ENCODE measurements at places on chromosomes 16 and 17.

DNA sequence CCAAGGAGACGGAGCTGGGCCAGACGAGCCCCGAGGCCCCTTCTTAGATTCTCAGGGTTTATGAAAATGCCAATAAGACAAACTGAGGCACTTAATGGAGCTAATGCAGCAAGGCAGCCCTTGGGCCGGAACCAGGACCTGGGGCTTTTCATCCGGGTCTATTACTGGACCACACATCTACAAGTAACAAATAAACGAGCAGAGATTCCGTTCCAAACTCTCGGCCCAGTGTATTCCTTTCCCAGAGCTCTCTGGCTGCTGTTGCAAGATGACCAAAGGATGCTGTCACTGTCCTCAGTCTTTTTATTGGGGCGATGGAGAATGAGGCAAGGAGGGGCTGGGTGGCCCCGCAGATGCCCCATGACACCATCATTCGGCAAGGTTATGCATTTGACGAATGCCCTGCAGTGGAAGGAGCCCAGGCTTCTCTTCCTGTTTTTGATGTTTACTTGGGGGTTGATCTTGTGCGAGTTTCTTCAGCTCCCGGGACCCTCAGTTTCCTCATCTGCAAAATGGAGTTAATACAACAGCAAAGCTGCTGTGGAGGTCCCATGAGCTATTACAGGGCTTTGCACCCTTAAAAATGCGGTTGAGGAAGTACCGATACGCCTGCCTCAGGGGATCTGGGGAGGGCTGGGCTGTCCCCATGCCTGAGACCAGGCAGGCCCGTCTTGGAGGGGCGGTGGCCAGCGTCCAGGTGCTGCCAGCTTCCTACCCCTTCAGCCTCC is 1.1 kb upstream of the NTN1 start:
- DNase-seq: no peak

DNA sequence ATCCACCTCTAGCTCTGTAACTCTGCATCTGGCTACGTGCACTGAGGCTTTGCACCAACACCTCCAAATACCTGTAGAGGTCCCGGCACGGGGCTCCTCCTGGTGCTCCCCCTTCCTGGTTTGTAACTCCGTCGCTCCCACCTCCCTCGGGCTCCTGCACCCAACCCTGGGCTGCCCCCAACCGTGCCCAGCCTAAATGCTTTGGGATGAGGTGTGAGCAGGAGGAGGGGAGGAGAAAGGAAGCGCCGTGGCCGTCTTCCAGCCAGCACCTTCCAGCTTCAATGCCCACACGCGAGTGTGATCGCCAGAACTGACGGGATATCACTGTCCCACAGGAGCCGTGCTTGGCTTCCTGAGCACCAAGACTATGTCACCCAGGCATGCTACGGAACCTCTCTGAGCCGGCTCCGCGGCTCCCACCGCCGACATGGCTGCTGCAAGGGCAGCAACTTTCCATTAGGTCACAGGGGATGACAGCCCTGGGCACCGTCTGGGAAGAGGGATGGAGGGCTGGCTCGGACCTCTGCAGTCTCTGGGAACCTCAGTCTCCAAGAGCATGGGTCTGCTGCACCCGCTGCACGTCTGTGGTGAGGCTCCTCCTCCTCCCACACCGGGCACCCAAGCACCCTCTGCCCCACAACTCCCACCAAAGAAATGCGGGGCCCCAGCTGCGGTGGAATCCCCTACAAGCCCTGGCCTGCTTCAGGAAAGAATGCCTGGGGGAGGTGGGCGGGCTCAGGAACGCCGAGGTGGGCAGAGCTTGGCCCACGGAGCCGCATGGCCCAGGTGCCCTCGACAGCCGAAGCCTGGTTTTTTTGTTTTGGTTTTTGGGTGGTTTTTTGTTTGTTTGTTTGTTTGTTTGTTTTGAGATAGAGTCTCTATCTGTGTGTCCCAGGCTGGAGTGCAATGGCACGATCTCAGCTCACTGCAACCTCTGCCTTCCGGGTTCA is 6.4 kb upstream of the SLC38A10 start:
- no peak for DNase-seq

DNA sequence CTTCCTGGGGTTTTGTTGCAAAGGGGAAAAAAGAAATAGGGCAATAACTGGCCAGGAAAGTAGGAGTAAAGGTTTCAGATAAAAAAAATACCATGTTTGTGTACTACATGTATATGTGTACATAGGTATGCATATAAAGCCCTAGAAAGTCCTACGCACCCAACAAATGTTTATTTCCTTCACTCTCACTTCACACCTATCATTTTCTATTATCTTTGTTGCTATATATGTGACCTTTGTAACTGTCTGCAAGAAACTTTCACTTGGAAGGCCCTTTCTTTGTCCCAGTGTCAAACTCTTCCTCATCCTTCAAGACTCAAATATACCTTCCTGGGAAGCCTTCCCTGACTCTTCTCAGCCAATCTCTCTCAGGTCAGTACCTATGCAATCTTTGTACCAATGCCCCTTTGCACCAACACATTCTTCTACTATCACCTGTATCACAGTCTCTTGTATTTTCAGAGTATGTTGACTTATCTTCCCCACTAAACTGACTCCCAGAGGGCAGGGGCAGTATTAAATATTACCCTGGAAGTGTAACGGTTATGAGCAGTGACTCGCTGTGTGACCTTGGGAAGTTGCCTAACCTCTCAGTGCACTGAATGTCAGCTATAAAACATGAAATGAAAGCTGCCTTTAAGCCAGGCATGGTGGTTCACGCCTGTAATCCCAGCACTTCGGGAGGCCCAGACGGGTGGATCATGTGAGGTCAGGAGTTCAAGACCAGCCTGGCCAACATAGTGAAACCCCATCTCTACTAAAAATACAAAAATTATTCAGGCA is 6.5 kb downstream of the XPO6 start:
- no peak for DNase-seq

DNA sequence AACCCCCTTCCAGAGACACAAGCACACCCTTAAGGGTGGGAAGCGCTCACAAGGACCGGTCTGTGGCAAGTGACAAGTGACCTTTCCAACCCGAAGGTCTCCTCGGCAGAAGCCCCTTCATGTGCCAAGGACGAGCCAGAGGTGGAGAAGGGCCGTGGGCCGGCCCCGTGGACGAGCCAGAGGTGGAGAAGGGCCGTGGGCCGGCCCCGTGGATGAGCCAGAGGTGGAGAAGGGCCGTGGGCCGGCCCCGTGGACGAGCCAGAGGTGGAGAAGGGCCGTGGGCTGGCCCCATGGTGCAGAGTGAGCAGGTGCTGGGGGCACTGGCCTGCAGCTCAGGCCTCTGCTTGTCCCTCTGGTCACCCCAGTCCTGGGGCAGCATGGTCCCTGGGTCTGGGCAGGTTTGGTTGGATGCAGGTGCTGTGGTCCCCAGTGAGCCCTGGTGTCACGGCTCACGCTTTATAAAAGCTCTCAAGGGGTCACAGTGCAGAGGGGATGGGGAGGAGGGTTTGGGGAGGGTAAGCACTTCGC is 45.6 kb downstream of the CBFA2T3 start:
- no peak for DNase-seq

- no peak for DNase-seq
Observed at GRCh38 chr17:44004077-44004760, at the start of gene NAGS. NAGS (plus strand) TSS chr17:44004622; CDS start chr17:44004664, 42 bp downstream.

GRCh38 chr16:29962344-29962994 is 590 bp downstream of the TMEM219 start:
- DNase-seq: no peak

- DNase-seq: no peak
Observed at GRCh38 chr16:60651346-60651745, 1384.9 kb downstream of the CDH8 start.

- no peak for DNase-seq
Observed at GRCh38 chr16:12188935-12189249, 212.4 kb downstream of the SNX29 start.

DNA sequence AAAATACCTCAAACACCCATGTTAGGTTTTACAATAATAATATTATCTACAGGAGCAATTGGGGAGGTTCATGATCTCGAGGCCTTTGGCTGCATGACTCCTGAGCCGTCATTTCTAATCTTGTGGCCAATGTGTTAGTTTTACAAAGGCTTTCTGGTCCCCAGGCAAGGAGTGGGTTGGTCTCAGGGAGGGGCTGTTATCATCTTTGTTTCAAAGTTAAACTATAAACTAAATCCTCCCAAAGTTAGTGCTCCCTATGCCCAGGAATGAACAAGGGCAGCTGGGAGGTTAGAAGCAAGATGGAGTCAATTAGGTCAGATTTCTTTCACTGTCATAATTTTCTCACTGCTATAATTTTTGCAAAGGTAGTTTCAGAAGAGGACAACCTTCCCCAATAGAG is 9.1 kb upstream of the CCL5 start:
- no peak for DNase-seq

GRCh38 chr17:69959283-69959682 is 115.7 kb upstream of the KCNJ16 start:
- DNase-seq: no peak

- DNase-seq: no peak
Observed at GRCh38 chr17:48970865-48971687, 2.7 kb upstream of the GIP start.

DNA sequence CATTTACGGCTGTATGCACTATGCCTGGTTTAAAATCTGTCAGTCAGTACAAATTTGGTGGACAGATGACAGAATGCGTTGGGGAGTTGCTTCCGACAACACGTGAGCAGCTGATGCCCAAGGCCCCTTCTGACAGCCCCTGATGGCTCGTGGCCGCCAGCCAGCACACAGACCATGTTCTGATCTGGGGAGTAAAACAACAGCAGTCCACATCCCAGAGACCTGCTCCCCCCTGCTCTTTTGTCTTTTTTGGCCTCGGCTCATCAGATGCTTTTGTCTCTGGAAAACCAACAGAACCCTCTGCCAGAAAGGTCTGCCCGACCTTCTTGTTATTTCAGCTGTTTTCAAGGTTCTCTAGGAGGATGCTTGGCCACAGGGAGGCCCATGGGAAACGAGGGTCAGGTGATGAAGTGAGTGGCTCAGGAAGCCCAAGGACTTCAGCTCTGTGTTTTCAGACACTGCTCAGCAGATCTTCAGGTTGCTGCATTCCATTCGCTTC is 10.8 kb downstream of the ARSG start:
- DNase-seq: no peak

DNA sequence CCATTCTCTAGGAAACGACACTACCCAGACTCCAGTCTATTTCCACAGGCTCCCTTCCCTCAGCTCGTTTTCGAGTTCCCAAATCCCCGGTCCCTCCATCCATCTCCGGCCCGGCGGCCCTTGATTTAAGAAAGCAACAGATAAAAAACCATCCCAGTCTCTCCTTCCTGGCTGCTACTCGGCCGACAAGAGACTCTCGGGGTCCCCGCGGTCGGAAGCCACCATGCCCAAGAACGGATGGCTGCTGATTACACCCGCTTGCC is 182 bp downstream of the RPL26 start:
- no peak for DNase-seq

DNA sequence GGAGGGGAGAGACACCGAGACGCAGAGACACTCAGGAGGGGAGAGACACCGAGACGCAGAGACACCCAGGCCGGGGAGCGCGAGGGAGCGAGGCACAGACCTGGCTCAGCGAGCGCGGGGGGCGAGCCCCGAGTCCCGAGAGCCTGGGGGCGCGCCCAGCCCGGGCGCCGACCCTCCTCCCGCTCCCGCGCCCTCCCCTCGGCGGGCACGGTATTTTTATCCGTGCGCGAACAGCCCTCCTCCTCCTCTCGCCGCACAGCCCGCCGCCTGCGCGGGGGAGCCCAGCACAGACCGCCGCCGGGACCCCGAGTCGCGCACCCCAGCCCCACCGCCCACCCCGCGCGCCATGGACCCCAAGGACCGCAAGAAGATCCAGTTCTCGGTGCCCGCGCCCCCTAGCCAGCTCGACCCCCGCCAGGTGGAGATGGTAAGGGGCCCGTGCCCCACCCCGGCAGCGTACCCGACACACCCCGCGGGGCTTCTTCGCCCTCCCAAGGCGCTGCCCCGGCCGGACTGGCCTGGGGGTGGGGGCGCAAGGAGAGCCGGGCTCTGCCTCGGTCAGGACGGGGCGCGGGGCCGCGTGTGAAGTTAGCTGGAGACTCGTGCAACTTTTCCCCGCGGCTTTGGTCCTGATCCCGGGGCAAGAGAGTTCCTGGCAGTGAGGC is 427 bp downstream of the PPP1R1B start:
- no peak for DNase-seq

- no peak for DNase-seq
Observed at GRCh38 chr17:5416901-5417300, 2.6 kb downstream of the NUP88 start.

GRCh38 chr16:28597692-28598261 is 927 bp upstream of the SULT1A2 start:
- DNase-seq: no peak

GRCh38 chr17:64061178-64061898 is 40.9 kb upstream of the ICAM2 start:
- no peak for DNase-seq

- DNase-seq: no peak
Observed at GRCh38 chr17:71437166-71437565, 683.7 kb upstream of the SOX9 start.

- no peak for DNase-seq
Observed at GRCh38 chr16:48180868-48181480, 25.2 kb upstream of the ABCC12 start.

Data from H54 (cell line).